ENCODE measurements at places on chromosomes 7 and 10.

GRCh38 chr10:97593421-97593820, 3.9 kb downstream of the C10orf62 start:
- DNase-seq: no peak

DNA sequence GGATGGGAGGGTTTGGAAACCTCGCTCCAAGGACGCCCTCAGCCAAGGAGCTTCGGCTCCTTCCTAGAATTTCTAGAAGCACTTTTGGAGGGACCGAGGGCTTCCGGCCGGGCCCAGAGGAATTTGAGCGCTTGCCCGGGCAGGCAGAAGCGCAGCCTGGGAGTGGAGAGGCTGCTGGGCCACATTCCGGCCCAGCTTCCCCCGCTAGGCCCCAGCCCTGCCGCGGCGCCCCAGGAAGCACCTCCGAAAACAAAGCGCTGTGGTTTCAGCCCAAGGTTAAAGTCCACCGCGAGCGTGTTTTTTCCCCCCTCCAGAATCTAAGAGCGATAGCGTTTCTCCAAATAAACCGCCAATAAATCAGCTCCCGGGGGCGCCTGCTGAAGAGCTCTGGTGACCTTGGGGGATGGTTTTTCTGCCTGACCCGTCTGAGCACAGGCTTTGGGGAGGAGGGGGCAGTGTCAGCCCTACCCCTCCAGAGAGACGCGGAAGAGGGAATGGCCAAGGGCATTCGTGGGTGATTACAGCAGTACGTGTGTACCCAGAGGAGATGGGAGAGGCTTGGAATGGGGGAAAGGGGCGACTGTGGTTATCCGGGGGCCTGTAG, 5.7 kb upstream of the TNRC18 start:
- no peak for DNase-seq

DNA sequence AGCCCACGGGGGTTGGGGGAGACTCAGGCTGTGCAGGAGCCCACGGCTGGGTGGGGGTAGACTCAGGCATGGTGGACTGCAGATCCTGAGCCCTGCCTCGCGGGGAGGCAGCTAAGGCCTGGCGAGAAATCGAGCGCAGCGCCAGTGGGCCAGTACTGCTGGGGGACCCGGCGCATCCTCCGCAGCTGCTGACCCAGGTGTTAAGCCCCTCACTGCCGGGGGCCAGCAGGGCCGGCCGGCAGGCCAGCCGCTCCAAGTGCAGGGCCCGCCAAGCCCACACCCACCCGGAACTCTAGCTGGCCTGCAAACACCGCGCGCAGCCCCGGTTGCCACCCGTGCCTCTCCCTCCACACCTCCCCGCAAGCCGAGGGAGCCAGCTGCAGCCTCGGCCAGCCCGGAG, 33.4 kb downstream of the SP4 start:
- DNase-seq: no peak

- no peak for DNase-seq
Observed at GRCh38 chr7:158446706-158447105, 140.9 kb downstream of the PTPRN2 start.

DNA sequence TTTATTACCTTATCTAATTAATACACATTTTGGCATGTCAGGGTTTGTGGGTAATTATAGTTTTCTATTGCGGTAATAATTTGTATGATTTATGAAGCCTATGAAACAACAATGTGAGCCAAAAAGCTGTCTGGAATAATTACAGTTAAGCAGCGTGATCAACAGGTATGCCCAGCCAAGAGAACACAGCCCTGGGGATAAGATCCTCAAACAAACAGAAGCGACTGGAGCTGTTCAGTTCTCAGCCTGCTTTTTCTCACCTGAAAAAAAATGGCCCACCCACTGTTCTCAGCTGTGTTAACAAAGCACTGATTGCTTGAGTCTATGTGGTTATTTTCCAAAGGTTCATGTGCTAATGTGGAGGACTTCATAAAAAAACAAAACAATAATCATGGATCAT, 855.8 kb downstream of the GATA3 start:
- no peak for DNase-seq

DNA sequence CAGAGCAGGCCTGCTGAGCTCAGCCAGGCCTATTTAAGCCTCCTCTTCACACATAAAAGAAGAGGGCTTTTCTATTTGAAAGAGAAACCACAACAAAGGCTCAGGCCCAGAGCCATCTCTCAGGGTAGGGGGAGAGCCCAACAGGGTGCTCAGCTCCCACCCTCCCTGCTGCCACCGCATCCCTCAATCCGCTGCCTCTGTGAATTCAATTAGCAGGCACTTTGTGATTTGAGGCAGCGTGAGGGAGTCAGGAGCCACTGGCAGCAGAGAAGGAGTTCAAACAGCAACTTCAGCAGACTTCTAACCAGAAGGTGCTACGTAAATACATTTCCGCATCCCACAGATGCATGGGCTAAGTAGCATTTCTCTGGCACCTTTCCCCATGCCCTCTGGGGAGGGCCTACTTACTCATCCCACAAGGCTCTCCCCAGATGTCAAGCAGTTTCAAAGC, 45.2 kb downstream of the LRRC20 start:
- peak; percentile 6 for DNase-seq

DNA sequence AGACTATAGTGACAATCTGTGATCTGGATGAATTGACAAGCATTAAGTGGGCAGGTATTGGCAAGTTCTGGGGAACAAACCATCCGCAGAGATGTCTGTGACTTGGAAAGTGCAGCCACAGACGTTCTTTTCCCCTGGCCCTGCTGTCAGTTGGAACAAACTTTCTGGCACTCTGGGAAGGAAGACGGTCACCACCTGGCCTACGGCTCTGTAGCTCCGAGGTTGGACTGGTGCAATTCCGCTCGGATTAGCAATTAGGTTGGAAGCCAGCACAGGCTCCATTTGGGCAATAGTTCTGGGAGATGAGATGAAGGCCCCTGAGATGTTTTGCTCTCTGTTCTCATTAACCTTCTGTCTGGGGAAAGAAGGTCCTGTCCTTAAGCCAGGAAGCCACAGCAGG, 437.5 kb downstream of the CALN1 start:
- DNase-seq: no peak

DNA sequence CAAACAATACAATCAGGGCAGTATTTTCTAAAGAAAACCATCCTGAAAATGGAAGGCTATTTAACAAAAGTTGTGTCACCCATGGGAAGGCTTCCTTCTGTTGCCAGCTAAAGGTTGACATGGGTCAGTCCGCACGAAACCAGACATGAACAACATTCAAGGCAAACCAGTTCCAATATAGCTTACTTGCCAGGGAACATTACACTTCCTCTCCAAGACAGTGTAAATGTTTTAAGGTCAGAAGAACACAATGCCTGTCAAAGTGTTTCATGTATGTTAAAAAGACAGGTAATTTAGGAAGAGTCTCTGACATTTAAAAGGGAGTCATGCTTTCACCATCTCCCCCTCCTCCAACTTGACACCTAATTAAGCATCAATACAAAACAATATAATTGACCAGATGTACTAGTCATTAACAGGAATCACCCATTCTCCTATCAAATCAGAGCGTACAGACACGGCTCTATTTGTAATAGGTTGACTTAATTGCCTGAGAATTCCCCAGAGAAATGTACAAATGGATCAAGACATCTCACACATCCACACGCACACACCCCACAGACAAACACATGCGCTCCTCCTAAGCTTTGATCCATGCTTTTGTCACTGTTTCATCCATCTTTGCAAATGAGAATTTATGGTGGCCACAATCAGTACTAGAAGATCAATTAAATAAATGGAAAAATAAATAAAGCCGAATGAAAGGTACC, 69.5 kb downstream of the CACNA2D1 start:
- DNase-seq: peak; percentile 67

DNA sequence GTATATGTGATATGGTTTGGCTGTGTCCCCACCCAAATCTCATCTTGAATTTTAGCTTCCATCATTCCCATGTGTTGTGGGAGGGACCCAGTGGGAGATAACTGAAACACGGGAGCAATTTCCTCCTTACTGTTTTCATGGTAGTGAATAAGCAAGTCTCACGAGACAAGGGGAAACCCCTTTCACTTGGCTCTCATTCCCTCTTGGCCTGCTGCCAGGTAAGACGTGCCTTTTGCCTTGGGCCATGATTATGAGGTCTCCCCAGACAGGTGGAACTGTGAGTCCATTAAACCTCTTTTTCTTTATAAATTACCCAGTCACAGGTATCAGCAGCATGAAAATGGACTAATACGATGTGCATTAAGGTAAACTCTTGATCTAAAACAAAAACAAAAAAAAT, 357.1 kb upstream of the AOAH start:
- DNase-seq: peak; percentile 60

- DNase-seq: no peak
Observed at GRCh38 chr10:14327527-14327926, 3.2 kb downstream of the FRMD4A start.

DNA sequence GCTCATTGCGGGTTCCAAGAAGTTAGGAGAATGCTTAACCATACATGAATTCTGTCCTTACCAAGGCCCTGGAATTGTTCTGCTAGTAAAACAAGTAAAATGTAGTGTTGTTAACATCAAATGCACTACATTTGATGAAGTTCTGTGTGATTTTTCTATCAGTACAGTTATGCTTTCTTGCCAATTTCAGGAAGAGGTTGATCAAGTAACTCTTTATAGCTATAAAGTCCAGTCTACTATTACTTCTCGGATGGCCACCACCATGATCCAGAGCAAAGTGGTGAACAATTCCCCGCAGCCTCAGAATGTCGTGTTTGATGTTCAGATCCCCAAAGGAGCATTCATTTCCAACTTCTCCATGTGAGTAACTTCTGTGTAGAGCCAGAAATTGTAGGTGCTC, 5.7 kb downstream of the ITIH2 start:
- DNase-seq: no peak

DNA sequence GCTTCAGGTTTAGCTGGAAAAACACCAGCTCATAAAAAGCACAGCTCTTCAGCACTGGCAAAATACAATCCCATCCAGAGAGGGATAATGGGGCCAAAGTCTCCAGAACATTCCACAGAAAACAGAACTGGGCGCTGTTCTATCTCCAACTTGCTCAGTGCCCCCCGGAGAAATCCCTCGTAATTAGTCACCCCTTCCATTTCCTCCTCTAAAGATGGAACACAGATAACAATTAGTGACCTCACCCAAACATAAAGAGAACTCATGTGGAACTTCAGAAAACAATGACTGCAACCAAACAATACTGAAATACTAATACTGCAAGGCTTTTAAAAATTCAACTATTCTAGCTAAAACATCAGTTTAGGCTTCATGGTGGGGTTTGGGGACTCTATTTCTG, 46.3 kb downstream of the KIAA1549 start:
- DNase-seq: no peak

GRCh38 chr7:93146472-93147141, 1.6 kb downstream of the SAMD9L start:
- DNase-seq: no peak

GRCh38 chr7:133771788-133772419, 355.2 kb upstream of the LRGUK start:
- peak; percentile 54 for DNase-seq

DNA sequence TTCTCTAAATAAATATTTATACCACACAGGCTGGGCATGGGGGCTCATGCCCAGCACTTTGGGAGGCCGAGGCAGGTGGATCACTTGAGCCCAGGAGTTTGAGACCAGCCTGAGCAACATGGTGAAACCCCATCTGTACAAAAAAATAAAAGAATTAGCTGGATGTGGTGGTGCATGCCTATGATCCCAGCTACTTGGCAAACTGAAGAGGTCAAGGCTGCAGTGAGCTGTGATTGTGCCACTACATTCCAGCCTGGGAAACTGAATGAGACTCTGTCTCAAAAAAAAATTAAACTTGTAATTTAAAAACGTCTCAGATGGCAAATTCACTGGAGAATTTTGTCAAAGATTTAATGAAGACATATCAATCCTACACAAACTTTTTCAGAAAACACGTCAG, 277.6 kb upstream of the BMPER start:
- no peak for DNase-seq

DNA sequence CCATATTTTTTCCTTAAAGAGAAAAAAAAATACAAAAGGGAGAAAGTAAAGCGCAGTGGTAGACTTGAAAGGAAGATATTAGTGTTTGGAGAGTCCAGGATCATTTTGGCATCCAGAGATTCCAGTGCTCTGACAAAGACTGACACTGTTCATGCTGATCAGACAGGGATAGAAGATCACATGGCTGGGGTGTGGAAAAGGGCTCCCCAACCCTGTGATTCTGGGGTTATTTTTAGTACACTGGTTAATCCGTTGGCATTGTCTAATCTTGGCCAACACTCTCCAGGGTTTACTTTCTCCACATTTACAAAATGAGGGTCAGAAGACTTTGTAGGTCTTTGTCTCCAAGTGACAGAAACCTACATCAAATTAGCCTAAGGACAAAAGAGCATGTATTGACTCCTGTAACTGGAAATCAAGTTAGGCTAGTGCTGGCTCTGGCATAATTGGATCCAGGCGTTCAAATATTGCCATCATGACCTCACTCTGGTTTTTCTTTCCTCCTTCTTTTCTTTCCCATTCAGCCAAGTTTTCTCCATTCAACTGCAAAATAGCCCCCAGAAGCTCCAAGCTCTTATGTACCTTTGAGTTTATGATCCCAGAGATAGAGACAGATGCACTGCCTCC, 181.6 kb downstream of the PHTF2 start:
- no peak for DNase-seq

DNA sequence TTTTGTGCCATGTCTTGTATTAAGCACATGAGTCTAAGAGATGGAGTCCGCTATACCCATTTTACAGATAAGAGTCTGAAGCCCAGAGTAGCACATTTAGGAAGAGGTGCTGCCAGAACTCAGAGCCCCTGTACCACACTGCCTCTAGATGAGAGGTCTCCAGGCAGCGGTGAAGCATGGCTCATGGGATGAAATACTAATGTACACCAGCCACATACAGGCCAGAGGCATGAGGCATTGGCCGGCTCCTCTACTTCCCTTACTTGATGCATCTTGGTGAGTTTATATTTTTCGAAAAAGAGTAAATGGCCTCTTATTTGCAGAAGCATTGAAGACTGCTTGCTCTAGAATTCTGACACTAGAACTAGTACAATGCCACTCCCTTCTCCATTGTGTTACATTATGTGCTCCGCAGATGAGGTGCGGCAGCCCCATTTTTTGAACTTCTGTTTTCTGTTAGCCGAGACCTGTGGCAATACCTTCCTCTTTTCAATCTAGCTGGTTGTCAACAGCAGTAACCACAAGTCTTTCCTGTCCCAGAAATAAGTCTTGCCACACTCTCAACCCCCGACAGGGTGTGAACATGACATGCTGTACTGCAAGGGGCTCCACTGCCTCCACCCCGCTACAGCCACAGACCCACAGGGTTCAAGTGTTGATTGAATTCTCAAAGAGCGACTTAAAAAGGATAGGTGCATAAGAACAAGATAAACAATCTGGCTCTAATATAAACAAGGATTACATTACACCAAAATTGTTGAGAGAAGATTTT, 145.3 kb downstream of the CELF2 start:
- DNase-seq: no peak

DNA sequence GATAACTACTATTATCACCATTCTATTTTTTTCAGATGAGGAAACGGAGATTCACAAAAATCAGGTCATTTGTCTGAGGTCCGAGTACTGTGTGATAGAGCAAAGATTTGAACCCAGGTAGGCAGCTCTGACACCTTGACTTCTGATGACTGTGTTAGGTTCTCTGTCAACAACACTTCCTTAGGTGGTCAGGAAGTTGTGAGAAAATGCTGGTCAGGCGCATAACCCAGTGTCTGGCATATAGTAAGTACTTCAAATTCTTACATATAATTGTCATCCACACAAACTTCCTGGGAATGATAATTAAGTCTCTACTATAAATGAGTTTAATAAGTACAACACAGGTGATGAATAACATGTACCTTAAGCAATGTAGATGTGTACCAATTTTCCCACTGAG, 381.5 kb downstream of the NEBL start:
- DNase-seq: no peak

- DNase-seq: no peak
Observed at GRCh38 chr7:112533591-112533990, 52.8 kb downstream of the LSMEM1 start.

GRCh38 chr7:157497367-157497743, 160.6 kb downstream of the DNAJB6 start:
- no peak for DNase-seq
